ENCODE measurements at places on chromosomes 2 and 18. TPM values are rescaled to one million over a fixed set of nuclear protein-coding genes. Genes with fewer than 3 reads are reported as not detected.

The SLC4A5 gene
- 3.3 TPM for polyA plus RNA-seq

The UGT1A4 gene
- polyA plus RNA-seq = not detected

The CDH20 gene
- polyA plus RNA-seq = 0.23 TPM

The CTAGE1 gene
- polyA plus RNA-seq = not detected

DNA sequence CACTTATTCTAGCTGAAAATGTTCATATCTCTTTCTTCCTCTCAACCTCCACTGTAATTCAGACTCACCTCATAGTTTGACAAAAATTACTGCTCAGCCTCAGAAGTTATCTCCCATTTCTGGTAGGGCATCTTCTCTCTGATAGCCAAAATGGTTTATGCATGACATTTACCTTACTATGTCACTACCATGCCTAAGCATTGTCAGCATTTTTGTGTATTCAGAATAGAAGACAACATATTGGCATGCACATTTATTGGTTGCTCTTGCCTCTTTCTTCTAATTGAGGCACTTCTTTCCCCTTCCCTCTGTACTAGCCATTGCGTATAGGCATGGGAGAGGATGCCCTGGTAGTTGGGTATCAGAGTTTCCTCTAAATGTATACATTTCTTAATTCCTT, 406.1 kb upstream of the DCC start:
- no peak for DNase-seq

GRCh38 chr2:66683599-66683998, 248.7 kb downstream of the MEIS1 start:
- no peak for DNase-seq

The MRPL53 gene
- polyA plus RNA-seq = 59.3 TPM

The REG3A gene
- not detected for polyA plus RNA-seq

- no peak for DNase-seq
Measured at GRCh38 chr2:3217646-3218045, 160.0 kb downstream of the EIPR1 start.

The POTEE gene
- polyA plus RNA-seq = not detected

The CYP1B1 gene
- 0.31 TPM for polyA plus RNA-seq

DNA sequence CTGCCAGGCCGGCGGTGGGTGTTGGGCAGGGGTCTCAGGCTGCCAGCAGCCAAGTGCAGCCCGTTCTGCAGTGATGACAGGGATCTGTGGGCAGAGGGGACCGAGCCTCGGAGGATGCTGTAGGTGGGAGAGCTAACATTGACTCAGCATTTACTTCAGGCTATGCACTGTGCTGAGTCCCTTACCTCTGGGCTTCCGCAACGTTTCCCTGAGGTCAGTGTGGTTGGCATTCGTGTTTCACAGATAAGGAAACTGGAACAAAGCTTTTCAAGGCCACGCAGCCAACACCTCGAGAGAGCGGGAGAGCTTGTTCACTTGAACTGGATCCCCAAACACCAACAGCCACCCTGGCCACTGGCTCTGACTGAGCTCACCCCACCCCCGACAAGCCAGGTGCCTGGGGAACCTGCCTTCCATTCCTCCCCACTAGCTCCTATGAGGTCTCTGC, 839 bp upstream of the GPR148 start:
- DNase-seq = no peak

The CYTIP gene
- 73.0 TPM for polyA plus RNA-seq

The RESP18 gene
- not detected for polyA plus RNA-seq

Data from B cell (primary cell).